ENCODE measurements at places on chromosomes 2 and 18.

DNA sequence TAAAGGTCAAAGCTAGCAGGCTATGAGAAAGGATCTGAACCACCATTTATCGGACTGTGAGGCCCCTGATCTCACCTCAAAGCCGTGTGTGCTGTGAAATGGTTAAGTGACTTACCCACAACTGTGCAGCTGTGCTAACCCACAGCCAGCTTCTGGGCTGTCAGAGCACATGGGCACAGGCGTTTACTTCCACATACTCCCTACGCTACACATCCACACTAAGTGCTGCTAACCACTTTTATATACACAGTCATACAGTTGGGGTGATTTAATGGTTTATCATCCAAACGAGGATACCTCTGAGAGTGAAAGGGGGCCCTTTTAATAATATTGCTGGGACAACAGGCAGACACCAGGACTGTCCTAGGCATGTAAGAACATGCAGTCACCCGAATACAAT lies 37.3 kb downstream of the CYRIA start:
- no peak for DNase-seq

DNA sequence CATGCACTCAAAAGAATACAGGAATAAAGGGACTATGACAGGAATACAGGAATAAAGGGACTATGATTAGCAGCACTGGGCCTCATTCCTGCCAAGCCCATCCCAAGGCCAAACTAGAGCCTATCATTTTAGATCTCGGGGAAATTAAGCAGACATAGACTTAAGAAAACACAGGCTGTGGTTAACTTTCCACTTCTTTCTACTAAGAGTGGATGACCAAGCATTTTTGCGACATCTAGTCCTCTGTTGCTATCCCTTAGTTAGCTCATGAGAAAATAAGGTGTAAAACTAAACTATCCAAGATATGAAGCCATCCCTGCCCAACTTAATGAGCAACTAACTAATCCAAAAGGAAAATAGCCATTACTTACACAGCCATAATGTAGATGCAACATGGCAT lies 5.9 kb downstream of the LYPD1 start:
- no peak for DNase-seq

- DNase-seq = no peak
Observed at GRCh38 chr2:186554850-186555671, 34.8 kb upstream of the ITGAV start.

DNA sequence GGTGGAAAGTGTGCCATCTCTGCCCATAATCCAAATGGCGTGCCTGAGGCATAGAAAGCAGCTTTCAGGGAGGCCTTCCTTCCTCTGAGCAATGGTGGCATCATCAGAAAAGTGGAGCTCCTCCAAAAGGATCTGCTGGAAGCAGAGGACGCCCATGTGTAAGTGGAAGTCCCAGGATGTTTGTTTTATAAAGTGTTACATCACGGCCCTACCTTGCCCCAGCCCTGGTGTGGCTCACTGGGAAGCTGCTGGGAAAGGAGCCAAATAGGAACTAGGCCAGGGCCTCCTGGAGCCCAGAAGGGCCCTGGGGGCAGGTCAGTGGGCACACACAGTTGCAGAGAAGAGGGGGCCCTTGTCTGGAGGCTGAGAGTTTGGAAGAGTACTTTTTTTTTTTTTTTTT lies 4.2 kb upstream of the ODC1 start:
- no peak for DNase-seq

DNA sequence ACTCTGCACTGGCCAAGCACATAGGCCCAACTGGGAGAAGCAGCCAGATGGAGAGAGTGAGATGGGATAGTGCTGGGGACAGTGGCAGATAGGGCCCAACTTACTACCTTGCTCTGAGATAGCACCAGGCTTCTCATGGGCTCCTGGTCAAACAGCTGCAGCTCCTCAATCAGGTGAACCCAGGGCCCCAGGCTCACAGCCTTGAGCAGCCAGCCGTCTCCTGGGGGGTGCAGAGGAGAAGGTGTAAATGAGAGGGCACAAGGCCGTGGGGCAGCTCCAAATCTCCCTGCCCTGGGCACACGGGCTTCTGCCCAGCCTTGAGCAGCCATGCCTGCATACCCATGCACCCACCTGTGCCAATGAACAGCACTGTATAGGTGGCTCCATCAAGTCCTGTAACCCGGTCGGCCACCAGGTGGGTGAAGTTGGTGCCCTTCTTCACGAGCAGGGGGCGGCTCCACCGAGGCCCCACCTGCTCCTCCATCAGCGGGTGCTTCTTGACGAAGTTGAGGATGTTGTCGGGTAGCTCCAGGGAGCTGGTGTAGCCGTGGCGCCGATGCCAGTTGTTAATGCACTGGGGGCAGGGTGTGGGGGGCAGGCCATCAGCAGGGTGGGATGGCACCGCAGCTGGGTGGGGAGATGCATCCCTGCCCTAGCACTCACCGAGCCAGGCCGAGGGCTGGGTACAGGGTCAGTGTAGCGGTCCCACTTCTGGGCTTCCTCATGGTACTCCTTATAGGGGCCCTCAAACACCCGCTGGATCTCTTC lies 5.9 kb upstream of the ANKRD39 start:
- no peak for DNase-seq

GRCh38 chr2:205646680-205647079 lies 35.6 kb upstream of the NRP2 start:
- DNase-seq = no peak

DNA sequence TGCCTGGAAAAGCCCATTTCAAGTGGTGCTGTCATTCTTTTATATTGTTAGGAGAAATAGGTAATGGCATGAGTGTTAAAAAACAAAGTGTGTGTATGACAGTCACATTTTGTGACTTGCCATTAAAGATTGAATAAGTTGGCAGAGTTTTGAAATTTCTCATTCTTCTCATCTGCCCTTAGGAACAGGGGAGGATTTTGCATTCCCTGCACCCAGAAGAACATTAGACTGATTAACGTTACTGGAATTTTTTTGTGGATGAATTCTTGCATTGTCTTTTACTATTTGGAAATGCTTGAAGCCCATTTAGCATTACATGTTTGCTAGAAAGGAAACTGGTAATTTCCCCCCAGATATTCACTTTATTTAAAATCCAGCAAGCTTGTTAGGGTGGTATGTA lies 162.2 kb downstream of the BABAM2 start:
- no peak for DNase-seq

GRCh38 chr18:76376668-76377358 lies 118.2 kb downstream of the ZNF516 start:
- peak; percentile 50 for DNase-seq

DNA sequence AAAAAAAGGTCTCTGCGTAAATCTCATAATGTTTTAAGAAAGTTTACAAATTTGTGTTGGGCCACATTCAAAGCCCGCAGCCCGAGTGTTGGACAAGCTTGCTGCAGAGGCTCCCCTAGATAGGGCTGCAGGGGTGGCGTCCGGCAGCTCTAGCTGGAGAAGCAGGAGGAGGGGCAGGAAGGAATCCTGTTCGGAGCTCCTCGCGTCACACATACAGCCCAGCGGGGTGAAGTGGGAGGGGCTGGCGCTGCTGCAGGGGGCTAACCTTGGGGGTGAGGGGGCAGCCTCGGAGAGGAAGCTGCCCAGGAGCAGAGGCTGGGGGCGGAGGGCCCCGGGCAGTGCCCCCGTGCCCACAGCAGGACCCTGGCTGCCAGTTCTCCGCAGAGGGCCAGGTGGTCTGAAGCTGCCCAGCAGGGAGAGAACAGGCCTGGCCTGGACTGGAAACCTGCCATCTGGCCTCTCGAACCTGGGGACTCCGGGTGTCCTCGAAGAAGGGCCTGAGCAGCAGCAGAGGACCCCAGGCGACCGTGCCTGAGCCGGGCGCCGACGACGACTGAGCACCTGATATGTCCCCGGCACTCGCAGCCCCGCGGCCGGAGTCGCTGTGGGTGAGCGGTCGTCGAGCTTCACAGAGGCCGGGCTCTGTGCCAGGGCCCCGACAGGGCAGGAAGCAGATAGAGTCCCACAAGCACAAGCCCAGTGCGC lies 2.6 kb upstream of the GPR35 start:
- DNase-seq = no peak

Measured in stimulated activated CD4-positive, alpha-beta T cell treated with anti-CD3 and anti-CD28 coated beads, Interleukin-4, amount 100 ng/mL, for 24 hours (primary cell).